Uterus (tissue), 4 donors: ENCODE measurements at places on chromosomes 16 and 17. TPM values are rescaled to one million over a fixed set of nuclear protein-coding genes. Genes with fewer than 3 reads are reported as not detected.

The OTOP2 gene
- total RNA-seq, result 0.46 TPM

The PIPOX gene
- total RNA-seq, result 7.4 TPM

The GPR139 gene
- total RNA-seq, result not detected

DNA sequence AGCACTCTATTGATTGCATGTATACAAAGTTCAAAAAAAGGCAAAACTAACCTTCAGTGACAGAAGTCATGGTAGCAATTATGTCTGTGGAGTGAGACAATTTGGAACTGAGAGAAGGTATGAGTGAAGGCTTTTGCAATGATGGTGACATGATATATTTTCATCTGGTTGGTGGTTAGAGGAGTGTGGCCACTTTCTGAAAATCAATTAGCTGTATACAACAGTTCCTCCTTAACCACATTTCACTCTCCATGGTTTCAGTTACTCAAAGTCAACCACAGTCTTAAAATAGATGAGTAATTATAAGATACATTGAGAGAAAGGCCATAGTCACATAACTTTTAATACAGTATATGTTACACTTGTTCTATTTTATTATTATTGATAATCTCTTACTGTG lies 26.2 kb downstream of the ADAMTS18 start:
- DNase-seq, result no peak

GRCh38 chr17:8766731-8767130 lies 8.4 kb upstream of the SPDYE4 start:
- no peak for DNase-seq

DNA sequence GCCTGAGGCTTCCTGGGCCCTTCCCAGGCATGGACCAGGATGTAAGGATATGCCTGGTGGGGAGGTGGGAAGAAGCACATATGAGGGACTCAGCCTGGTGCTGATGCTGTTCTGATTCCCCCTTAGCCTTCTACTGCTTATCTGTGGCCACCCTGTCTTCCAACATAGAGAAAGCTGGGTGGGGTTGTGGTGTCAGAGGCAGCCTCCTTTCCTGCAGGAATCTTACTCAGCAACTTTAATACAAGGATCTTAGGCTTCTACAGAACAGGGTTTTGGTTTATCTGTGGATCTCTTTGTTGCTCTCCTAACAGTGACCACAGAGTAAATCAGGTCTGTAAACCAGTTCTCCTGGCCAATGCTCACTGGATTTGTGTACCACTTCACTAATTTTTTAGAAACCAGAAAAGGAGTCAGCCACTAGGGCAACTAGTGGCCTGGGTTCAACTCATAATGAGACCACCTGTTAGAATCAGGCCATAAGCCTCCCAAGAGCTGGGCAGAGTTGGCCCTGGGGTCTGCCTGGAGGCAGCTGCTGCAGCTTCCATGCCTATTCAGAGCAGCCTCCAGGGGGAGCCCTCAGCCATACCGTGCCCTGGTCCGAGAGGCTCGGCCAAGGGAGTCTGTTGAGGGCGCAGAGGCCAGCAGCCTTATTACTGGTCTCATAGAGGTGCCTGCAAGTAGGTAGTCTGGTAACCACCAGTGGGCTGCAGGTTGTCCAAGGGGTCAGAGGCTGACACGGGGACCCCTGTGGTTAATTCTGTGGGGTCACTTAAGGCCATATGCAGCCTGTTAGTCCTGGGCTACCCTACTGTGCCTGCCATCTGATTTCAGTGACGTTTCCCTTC lies 7.1 kb downstream of the HAS3 start:
- DNase-seq, result no peak

GRCh38 chr17:60224064-60224463 lies 74.3 kb downstream of the CA4 start:
- no peak for DNase-seq

- DNase-seq, result no peak
These were observed 29.4 kb upstream of the NUDT16L1 start for GRCh38 chr16:4663777-4664465.
